Posterior cingulate gyrus (tissue), 11 donors: ENCODE measurements at places on chromosomes 2 and 18.

DNA sequence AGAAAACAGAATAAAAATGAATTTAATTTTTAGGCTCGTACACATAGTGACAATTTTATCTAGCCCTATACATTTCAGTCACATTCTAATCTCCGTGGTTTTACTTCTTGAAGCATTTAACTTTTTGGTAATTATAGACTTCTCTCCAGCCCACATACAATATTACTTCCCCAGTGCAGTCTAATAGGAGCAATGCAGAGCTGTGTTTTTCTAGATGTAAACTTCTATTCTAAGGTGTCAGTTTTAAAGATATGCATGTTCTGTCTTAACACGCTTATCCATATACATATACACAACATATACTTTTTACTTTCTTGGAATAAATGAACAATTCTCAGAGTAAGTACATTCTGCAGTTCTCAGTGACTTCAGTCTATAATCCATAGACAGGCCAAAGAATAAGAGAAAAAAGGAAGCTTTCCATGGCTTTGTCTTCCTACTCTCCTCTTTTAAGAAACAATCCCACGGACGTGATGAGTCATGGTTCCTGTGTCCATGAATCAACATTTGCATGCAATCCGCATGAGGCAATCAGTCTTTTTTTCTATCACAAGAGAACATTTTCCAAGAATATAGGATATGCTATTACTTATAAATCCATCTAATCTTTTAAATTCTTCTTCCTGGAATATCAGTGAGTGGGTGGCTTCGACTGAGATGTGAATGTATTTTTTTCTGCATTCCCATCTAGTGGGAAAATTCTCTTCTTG is 42.8 kb downstream of the CCDC102B start:
- DNase-seq, result peak; percentile 10

DNA sequence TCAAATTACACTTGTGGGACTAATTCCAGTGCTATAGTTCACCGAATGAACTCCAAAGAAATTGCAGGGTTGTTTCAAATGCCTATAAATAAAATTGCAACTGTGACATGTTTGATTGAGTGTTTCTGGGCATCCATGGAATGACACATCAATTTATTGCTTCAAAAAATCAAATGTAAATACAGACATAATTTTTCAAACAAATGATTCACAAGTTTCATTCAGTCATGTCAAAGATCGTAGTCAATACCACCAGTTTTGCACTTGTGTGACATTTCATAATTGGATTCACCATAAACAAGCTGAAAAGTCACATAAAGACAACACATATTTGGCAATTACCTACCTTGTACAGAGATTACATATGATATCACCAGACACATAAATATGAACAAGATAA is 350.8 kb downstream of the CDH2 start:
- no peak for DNase-seq

- no peak for DNase-seq
Observed at GRCh38 chr2:130728007-130728454, 839 bp upstream of the GPR148 start.

DNA sequence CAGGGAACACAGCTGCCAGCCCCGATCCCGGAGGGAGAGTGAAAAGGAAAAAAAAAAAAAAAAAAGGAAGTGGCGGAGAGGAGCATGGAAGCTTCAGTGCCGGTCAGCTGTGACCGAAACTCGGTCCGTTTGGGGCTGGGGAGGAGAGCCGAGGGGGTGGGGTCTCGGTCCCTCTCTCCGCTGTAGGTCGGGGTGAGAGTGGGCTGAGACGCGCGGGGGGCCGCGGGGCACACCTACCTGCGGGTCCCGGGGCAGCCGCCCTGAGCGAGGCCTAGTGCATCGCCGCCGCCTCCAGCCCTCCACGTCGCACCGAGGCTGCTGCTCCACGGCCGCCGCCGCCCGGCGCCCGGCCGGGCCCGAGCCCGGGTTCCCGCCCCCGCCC is 536 bp downstream of the VPS54 start:
- peak; percentile 91 for DNase-seq

DNA sequence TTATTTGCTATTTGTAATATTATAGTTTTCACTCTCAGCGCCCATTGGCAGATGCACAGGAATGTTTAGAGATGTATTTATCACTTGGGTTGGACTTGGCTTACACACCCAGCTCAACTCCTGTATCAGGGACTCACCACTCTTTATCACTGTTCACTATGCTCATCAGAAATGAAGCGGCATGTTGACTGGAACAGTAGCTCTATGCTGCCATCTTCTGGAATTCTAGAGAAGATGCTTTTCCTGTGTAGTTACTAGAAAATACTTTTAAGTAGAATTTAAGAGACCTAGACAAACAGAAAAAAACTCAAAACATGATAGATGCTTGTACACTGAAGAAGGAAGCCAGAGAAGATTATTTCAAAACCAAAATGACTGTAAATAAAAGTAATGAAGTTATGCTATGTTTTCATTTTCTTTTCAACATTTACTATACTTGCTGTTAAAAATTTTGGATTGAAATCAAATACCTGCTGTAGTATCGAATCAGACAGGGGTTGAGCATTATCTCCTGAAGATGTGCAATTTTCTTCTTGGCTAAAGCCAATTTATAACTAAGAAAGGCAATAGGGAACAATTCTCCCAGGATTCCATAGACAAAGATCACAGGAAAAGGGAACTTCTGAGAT is 47.4 kb upstream of the NXPH2 start:
- DNase-seq, result no peak

DNA sequence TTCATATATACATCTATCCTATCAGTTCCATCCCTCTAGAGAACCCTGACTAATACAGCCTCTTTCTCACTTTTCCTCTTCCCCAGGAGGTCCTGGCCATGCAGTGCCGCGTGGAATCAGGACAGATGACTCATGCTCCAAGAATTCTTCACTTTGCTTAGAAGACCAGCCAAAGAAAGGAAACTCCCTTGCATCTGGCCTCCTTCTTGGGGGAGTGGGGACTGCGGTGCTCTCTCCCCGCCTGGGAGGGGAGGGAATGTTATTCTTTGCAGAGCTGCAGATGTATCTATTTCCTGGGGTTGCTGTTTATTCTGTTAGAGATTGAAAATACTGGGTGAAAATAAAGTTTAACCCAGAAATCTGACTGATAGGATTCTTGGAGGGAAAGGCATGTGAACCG is 111.5 kb upstream of the SH3BP4 start:
- DNase-seq, result peak; percentile 84
